ENCODE measurements at places on chromosomes 5 and 9.

DNA sequence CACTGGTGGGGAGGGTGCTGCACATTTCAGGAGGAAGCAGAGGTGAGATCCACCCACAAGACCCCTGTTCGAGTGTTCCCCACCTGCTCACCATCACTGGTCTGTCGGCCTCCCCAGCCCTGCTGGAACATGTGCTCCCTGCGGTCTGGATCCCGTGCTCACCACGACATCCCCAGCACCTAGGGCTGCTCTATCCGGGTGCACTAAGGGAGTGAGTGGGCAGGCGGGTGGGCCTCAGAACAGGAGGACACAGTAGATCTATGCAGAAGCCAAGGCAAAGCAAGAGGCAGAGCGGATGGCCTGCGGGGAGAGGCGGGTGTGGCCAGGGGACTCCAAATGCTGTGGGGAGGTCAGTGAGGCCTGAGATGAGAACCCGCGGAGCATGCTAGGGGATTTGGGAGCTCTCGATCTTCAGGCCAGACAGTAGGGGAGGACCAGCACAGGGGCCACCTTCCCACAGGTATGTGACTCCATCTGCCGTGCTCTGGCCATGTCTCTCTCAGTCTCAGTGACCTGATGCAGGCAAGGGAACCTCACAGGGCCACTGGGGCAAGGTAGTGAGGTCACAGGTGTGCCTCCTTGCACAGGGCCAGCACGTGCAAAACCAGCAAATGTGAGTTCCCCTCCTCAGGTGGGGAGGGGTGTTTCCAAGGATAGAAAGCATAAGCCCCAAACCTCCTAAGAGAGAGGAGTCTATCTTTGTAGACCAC lies 134.2 kb downstream of the ZNF354C start:
- H3K27ac ChIP-seq: no peak overlapping the region
- no peaks in the 10 kb centered on the region for H3K27me3 ChIP-seq
- no peak overlapping the region for H3K4me3 ChIP-seq
- no peaks in the 10 kb centered on the region for H3K4me1 ChIP-seq

GRCh38 chr9:87827341-87827740 lies 55.3 kb upstream of the SPATA31E1 start:
- H3K27ac ChIP-seq: no peak overlapping the region
- no peaks in the 10 kb centered on the region for H3K4me1 ChIP-seq
- DNase-seq: no peak
- H3K27me3 ChIP-seq: no peaks in the 10 kb centered on the region
- no peaks in the 10 kb centered on the region for H3K36me3 ChIP-seq

DNA sequence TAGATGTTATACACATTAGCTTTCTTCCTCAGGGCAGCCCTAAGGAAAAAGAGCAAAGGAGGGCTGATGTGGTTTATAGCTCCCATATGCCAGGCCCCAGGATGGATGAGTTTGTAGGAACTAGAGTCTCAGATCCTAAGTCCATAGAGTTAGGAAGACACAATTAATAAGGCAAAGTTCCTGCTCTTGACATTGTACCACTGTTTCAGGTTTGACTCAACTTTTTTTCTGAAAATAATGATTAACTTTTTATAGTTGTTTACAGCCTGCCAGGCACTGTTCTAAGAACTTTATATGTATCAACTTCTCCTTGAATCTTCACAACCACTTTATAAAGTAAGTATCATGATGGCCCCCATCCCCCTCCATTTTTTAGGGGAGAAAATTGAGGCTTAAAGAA lies 339.5 kb downstream of the PDE4D start:
- no peak overlapping the region for H3K27ac ChIP-seq
- peaks cover 14% of the 10 kb centered on the region for H3K4me1 ChIP-seq
- no peak for DNase-seq
- H3K36me3 ChIP-seq: no peaks in the 10 kb centered on the region

DNA sequence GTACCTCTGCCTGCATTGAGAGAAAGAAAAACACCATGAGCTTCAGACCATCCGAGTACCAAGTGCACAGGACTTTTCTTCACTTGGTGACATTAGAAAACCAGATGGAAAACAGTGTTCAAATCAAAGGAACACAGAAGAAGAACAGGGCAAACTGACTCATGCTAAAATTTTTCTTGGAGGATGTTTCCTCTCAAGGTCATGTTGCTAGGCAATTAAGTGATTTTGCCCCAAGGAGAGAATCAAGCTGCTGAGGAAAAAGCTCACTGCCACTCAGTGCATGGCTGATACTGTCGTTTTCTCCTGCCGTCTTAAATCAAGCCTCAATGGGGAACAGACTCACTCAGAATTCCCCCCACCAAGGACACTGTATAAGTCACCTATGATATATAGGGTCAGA lies 57.9 kb upstream of the SIMC1 start:
- no peak overlapping the region for H3K4me3 ChIP-seq
- no peaks in the 10 kb centered on the region for H3K27me3 ChIP-seq
- H3K36me3 ChIP-seq: no peaks in the 10 kb centered on the region
- H3K4me1 ChIP-seq: peaks cover 6% of the 10 kb centered on the region

GRCh38 chr5:136057401-136058038 lies 28.7 kb downstream of the TGFBI start:
- no peak for DNase-seq
- H3K27me3 ChIP-seq: no peaks in the 10 kb centered on the region
- no peak overlapping the region for H3K4me3 ChIP-seq
- peaks cover 98% of the 10 kb centered on the region for H3K36me3 ChIP-seq
- H3K27ac ChIP-seq: peak overlapping the region; percentile 75
- peaks cover 28% of the 10 kb centered on the region for H3K4me1 ChIP-seq
